ENCODE measurements at places on chromosomes 2 and 18.
A peak's percentile ranks its signal among the peaks of the same experiment; 100 is the strongest.

DNA sequence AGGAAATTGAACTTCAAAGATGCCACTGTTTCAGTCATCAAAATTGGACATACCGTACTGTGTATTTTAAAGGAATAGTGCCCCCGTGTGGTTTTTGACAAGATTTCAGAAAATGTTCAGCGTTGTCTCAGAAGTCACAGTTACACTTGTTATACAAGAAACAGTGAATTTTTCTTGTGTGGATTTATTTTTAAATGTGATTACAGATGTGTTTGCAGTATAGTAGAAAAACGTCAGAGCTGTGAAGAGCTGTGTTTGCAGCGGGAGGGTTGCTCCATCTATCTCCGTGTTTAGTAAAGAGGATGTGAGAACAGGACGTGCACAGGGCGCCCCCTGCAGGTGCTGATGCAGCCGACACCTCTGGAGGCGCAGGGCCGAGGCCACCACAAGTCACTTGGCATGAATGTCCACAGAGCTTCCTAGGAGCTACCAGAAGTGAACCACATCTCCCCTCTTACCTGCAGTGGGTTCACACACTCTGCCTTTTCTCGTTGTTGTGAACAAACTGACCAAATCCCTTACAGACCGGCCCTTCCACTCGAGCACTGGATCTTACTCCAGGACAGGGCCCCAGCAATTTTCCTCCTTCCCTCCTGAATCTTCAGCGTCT lies 73.1 kb downstream of the CACNB4 start:
- DNase-seq: peak; percentile 68

- peak; percentile 80 for DNase-seq
Measured at GRCh38 chr18:32552421-32553030, 81.8 kb upstream of the GAREM1 start.

- DNase-seq: no peak
Measured at GRCh38 chr2:133627741-133628140, 59.5 kb upstream of the NCKAP5 start.

DNA sequence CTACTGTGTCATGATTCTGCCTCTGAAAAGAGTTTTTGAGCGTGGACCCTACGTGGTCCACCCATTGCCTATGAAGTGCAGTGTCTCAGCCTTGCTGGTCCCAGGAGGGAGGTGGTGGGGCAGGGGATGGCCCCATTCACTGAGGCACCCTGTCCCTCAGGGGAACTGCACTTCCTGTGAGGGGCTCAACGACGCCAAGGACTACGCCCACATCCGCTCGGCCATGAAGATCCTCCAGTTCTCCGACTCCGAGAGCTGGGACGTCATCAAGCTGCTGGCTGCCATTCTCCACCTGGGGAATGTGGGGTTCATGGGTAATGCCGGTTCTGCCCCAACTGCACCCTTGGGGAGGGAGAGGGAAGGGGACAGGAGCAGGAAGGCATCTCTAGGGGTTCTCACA lies 42.5 kb downstream of the MYO7B start:
- no peak for DNase-seq

DNA sequence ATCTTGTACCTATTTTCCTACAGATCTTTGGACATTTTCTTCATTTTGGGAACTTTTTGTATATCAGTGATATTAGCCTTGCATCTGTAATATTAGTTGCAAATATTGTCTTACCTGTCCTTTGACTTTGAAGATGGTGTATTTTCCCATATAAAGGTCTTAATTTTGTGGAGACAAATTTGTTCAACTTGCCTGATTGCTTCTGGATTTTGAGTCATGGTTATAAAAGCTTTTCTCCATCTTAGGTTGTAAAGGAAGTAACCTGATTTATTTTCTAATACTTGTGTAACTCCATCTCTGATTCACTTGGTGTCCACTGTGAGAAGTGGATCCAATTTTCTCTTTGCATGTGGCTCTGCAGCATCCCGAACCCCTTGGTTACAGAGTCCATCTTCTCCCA lies 97.7 kb upstream of the OTOS start:
- no peak for DNase-seq

DNA sequence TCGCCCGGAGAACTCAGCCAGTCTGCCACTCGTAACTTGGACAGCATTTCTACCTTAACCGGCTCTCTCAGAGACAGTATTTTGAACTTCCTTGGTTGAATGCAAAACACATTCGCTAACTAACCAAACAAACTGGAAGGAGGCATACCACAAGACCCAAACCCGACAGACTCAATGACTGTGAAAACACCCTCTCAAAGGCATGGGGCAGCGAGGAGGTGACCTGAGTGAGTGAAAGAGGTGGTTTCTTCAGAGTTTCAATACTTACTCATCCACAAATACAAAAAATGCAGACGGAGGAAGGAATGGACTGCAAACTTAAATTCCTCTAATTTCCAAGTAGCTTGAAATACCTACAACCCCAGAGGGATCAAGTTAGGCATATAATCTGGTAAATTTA lies 132.9 kb downstream of the GAREM1 start:
- DNase-seq: no peak

- DNase-seq: no peak
Measured at GRCh38 chr18:13658436-13659204, 67.7 kb downstream of the FAM210A start.

Measured in inflammatory macrophage treated with lipopolysaccharide for 1 hour (primary cell).